ENCODE measurements at places on chromosomes 16 and 17.

DNA sequence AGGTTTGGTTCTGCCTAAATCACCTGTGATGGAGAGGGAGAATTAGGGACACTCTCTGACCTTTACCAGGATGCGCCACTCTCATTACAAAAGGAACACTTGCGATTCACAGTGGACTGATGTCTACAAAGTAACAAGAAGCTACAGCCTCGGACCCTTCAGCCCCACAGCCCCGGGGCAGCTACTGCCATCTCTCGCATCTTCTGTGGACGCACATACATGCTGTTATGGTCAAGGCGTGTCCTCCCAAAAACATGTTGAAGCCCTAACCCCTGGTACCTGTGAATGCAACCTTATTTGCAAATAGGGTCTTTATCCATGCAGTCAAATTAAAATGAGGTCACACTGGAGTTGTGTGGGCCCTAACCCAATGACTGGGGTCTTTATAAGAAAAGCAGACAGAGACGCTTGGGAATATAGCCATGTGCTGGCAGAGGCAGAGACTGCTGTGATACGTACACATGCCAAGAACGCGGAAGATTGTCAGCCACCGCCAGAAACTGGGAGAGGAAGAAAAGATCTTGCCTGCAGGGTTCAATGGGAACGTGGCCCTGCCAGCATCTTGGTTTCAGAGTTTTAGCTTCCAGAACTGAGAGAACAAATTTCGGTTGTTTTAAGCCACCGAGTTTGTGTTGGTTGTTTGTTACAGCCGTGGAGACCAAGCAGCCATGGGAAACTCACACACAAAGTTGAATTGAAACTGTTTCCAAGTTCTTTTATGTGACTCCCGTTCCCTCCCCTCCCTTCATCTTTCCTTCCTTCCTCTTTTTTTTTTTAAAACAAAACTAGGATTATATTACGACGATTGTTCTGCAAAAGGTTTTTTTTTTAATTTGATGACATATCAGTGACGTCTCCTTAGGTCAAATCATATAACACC is 23.1 kb downstream of the ATP2C2 start:
- H3K4me3 ChIP-seq, result no peak overlapping the region
- DNase-seq, result no peak
- H3K27ac ChIP-seq, result no peak overlapping the region

- no peak overlapping the region for H3K27ac ChIP-seq
- H3K36me3 ChIP-seq, result no peaks in the 10 kb centered on the region
- no peak overlapping the region for H3K4me3 ChIP-seq
- no peak for DNase-seq
- no peaks in the 10 kb centered on the region for H3K27me3 ChIP-seq
Measured at GRCh38 chr17:9334536-9335446, 240.8 kb downstream of the STX8 start.

- H3K27ac ChIP-seq, result peak overlapping the region; percentile 86
- H3K4me1 ChIP-seq, result peaks cover 29% of the 10 kb centered on the region
- no peaks in the 10 kb centered on the region for H3K27me3 ChIP-seq
- DNase-seq, result peak; percentile 20
Measured at GRCh38 chr17:50948711-50949110, 82.6 kb upstream of the TOB1 start.

- no peaks in the 10 kb centered on the region for H3K36me3 ChIP-seq
- DNase-seq, result no peak
- H3K4me1 ChIP-seq, result no peaks in the 10 kb centered on the region
- peak overlapping the region; percentile 82 for H3K27ac ChIP-seq
- no peaks in the 10 kb centered on the region for H3K27me3 ChIP-seq
- H3K4me3 ChIP-seq, result peak overlapping the region; percentile 76
Measured at GRCh38 chr17:42999003-42999525, 845 bp downstream of the RPL27 start.

GRCh38 chr17:41338961-41339485 is 11.6 kb downstream of the KRT33A start:
- no peak for DNase-seq
- no peaks in the 10 kb centered on the region for H3K36me3 ChIP-seq
- H3K27me3 ChIP-seq, result no peaks in the 10 kb centered on the region
- no peak overlapping the region for H3K4me3 ChIP-seq
- no peak overlapping the region for H3K27ac ChIP-seq

- H3K27me3 ChIP-seq, result no peaks in the 10 kb centered on the region
- no peak overlapping the region for H3K27ac ChIP-seq
- no peaks in the 10 kb centered on the region for H3K36me3 ChIP-seq
- no peak for DNase-seq
- no peaks in the 10 kb centered on the region for H3K4me1 ChIP-seq
Measured at GRCh38 chr17:27049104-27049784, 244.7 kb upstream of the WSB1 start.
